ENCODE measurements at places on chromosomes 5 and 9.

GRCh38 chr5:38479315-38479904, 77.0 kb downstream of the LIFR start:
- DNase-seq, result no peak

- no peak for DNase-seq
These were observed 86.3 kb upstream of the IRX1 start for GRCh38 chr5:3509290-3509689.

DNA sequence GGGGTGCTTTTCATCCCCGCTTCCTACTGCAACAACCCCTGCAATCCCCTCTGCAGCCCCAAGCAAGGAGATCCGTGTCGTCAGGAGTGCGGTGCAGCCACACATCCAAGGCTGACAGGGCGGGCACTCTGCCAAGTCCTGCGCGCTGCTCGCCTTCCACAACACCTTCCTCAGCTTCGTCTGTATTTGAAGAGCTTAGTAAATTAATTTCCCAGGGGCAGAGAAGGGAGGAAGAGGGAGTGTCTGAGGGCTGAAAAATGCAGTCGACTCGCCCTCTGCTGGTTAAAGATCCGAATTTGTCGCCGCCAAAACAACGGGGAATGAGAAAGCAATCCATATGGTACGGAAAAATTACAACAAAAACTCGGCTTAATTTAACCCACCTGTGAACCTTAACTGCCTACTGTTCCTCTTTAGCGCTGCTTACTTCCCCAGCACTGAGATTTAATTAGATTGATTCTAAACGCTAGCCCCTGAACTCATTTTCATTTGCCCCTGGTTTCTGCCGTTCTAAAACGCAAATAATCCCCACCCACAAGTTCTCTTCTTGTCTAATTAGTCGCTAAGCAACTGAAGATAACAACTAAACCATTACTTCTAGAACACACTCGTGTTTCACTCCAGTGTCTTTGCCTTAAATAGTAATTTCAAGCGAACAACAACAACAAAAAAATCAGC, 10.9 kb upstream of the PCDHB1 start:
- DNase-seq, result peak; percentile 47

DNA sequence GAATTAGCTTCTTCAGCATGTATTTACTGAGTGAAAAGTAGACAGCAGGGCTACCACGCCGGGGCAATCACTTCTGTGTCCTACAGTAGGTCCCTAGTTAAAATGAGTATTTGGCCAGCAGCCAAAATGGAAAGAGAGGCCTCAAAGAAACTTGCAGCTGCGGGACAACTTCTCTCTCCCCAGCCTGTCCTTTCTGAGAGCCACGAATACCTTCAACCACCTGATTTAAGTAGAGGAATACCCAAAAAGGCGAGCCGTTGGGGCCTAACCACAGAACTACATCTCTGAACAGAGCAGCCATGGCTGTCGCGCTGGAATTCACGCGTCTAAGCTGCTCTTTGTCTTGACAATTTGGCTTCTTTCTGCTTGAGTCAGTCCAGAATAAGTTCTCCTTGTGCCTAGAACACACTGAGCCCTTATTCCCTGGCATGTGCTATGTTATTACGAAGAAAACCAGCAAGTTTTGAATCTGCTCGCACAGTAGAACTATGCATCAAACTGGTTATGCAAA, 43.8 kb upstream of the GOLPH3 start:
- DNase-seq, result no peak

DNA sequence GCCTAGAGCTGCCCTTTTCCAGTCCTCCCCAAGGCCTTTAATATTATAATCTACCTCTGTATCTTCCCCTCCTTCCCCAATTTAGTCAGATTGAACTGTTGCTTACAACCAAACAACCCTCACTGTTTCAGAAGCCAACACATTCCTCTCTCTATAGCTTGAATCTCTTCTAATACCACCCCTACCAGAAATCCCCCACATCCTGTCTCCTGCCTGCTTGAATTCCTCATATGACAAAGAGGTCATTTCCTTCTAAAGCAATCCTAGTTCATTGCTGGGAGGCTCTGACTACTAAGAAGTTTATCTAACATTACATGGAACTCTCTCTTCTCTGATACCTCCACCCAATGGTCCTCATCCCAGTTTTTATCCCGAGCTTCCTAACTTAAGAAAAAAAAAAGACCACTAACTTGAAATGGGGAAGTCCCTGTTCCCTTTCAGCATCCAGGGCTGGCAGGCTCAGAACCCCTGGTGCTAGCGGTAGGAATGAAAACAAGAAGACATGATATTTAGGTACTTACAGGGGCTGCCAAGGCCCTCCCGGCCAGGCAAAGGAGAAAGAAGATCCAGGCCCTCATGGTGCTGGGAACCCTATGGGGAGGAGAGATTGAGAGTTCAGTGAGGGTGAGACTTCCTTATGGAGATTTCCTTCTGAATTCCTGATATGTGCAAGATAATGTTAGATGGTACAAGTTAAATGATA, 11.0 kb downstream of the SPARC start:
- no peak for DNase-seq

DNA sequence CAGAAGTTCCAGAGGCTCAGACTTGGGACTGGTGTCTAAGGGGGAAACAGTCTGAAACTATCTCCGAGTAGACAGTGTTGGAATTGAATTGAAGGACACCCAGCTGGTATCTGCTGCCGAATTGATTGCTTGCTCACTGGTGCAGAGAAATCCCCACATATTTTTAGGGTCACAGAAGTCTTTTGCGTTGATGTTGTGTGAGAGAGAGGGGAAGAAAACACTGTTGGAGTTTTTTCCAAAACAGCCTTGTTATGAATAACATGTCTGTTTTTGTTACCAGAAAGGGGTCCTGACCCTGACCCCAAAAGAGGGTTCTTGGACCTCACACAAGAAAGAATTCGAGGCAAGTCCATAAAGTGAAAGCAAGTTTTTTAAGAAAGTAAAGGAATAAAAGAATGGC, 81.3 kb downstream of the ALDH7A1 start:
- no peak for DNase-seq

DNA sequence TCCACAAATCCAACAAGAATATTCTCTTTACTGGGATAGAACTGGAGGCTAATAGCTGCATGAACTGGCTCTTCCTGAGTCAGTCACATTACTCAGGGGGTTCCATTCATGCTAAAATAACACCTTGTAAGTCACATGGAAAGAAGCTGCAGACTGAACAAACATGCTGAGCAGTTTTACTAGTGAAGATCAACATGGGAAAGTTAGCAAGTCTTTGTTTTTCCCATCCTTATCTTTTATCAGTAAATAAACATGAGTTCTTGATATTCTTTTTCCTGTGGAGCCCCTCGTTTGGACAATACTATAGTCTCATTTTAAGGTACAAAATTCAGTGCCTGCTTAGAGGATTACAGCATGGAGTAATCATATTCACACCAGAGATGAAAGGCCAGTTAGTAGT, 43.7 kb upstream of the TEK start:
- peak; percentile 20 for DNase-seq

DNA sequence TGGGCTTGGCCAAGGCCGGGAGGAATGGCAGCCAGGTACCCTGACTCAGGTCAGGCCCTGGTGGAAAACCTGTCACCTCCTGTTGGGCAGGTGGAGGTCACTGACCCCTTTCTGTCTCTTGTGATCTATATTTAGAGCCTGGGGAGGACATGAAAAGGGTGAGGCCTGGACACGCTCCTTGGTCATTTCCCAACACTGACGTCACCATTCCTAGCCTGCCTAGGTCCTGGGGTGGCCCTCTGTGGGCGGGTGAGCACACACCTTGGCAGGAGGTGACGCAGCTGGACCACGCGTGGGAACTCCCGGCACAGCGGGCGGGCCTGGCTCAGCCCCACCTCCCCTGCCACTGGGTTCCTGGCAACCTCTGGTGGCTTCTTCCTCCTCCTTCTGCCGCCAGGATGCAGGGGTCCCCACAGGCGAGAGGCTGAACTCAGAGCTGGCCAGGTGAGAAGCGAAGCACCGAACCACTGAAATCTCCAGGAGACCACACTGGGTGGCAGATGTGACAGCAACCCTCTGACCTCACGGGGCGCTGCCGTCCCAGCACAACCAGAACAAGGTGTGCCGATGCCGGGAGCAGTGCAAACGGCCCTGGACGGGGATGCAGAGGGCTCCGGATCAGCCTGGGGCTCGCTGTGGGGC, 6.4 kb upstream of the RALGDS start:
- DNase-seq, result no peak

GRCh38 chr5:29252390-29252789, 1941.1 kb upstream of the CDH6 start:
- DNase-seq, result no peak

DNA sequence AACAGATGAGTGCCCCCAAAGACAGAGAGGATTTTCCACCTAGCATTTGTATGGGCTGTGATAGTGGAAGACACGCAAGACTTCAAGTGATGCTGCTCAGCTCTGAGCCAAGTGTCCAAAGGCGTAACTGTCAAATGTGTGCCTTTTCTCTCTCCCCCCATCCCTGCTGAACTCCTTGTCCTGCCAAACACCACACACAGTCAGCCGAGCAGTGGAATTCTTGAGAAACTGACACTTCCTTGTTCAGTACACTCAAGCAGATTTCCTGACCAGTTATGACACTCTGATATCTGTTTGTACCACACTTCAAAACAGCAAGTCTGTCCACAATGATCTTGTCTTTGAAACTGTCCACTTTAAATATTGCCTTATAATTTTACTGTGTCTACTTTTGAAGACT, 166.4 kb downstream of the PIK3R1 start:
- DNase-seq, result no peak

DNA sequence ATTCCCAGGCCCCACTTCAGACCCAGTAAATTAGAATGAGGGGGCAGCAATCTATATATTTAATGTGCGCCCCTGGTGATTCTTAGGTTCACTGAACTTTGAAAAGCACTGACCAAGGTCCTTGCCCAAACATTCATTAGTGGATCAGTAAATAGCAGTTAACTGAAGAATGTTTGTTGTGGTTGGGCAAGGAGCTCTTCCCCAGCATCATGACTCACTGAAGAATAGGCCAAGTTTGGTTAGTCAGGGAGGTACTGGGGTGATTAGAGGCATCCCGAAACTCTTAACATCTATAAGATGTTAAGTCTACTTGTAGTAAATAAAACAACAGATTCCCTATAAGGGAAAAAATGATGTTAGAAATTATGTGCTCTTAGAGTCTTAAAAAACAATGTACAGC, 833 bp upstream of the MROH2B start:
- no peak for DNase-seq

DNA sequence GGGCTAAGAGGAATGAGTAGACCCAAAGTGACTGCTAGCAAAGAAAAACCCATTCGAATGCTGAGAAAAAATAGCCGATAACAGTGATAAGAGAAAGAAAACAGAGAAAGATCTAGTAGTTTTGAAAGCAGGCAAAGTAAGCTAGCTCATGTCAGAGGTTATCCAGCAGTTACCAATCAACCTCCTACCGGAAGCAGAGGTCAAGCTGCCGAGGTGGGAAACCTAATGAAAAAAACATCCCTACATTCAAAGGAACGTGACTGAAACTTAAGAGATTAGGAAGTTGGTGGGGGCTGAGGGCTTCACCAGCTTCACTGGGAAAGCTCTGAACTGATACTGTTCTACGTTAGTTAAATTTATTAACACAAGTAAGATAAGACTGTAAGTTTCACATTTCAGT, 32.6 kb downstream of the SSBP2 start:
- DNase-seq, result no peak

- DNase-seq, result no peak
These were observed 17.5 kb downstream of the C9orf57 start for GRCh38 chr9:72042928-72043327.

DNA sequence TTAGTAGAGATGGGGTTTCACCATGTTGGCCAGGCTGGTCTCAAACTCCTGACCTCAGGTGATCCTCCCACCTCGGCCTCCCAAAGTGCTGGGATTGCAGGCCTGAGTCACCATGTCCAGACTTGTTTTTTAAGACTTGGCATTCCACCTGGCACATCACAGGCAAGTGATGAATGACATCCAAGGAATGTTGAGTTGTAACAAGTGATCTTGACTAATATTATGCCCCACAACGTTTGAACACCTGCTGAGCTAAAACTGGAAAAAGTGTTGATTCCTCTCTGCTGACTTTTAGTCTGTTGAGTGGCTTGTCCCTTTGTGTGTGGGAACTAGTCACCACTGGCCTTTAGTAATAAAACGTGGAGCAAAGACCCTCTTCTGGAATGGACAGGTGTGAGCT, 54.6 kb downstream of the SUB1 start:
- DNase-seq, result no peak

GRCh38 chr5:62974623-62975022, 396.0 kb downstream of the LRRC70 start:
- DNase-seq, result no peak

DNA sequence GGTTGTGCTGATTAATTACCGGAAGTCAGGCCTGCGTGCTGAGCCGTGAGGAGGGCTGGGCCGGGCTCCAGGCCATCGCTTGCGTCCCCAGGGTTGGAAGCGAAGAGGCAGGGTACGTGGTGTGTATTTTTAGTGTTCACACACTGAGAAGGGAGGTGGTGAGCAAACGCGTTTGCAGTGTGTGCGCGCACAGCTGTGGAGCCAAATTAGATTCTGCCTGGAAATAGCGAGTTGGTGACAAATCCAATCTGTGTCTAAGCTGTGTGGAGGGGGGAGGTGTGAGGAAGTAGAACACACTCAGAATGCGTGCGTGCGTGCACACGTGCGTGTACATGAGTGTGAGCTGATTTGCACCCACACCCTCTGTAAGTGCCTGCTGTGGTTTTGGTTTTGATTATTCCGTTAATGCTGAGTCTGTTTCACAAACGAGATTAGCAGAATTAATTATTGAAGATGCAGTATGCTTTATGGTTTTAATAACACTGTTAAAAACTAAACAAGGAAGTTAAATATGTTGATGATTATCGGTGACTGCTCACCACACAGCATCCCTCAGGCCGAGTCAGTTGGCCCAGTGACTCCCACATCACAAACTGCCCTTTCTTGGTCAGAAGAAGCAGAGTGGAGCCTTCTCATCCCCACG, 111.8 kb upstream of the FCN2 start:
- peak; percentile 63 for DNase-seq

DNA sequence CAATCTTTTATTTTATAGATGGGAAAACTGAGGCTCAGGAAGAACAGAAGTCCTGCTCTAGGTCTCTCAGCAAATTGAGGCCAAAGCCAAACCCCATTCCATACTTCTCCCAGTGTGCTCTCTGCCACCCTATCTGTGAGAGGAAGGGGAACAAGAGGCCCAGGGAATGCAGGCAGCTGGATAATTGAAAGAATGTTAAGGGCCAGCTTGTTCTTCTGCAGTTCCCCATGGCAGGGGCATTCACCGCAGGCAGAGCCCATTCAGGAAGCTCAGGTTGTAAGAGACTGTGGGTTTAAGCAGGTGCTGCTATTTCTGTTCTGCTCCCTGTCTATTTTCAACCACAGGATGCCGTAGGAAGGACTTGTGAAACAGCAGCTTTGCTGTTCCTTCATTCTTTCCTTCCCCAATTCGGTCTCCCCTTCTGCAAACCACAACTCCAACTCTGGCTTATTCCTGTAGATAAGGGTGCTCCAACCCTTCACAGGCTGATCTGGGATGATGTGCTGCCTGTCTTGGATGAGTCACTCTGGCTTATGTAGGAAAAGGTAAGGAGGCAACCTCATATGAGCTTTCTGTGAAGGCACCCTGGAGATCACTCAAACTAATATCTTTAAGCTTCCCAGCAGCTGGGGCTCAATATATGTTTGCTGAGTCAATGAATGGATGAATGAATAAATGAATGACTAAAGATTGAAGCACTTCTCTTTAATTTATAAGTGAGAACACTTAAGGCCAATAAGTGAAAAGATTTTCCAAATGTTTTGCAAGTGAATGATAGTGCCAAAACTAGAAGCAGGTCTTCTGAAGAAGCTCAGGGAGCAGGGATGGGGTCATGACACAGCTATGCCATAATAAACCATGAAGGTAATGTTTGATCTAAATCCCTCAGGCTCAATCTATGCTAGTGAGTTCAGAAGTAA, 377.6 kb downstream of the BRINP1 start:
- no peak for DNase-seq
